Naive thymus-derived CD8-positive, alpha-beta T cell (primary cell): ENCODE measurements at places on chromosomes 1 and 21.
A peak's percentile ranks its signal among the peaks of the same experiment; 100 is the strongest.

DNA sequence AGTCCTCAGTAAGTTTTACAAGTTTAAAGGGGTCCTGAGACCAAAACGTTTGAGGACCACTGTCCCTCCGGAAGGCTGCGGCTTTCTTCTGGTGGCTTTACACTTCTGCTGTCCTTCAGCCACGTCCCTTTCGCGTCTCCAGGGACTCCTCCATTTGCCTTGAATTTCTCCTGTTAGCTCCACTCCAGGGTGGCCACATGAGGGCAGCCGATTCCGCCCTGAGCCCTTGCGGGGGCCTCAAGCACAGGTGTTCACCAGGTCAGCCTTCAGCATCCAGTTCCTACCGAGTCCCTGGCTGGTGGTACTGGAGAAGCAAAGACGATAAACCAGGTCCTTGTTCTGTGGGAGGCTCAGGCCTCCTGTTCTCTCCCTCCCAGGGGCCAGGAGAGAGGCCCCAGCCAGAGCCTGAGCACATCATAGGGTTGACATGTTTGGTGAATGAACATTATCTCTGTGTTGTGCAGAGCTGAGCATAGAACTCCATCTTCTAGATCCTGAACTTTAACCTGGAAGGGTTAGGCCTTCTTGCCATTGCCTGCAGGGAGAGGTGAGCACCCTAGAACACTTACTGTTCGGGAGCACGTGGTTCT lies 27.4 kb upstream of the COQ8A start:
- no peaks in the 10 kb centered on the region for H3K27me3 ChIP-seq
- H3K4me1 ChIP-seq: peaks cover 2% of the 10 kb centered on the region
- H3K4me3 ChIP-seq: no peak overlapping the region
- DNase-seq: peak; percentile 49

DNA sequence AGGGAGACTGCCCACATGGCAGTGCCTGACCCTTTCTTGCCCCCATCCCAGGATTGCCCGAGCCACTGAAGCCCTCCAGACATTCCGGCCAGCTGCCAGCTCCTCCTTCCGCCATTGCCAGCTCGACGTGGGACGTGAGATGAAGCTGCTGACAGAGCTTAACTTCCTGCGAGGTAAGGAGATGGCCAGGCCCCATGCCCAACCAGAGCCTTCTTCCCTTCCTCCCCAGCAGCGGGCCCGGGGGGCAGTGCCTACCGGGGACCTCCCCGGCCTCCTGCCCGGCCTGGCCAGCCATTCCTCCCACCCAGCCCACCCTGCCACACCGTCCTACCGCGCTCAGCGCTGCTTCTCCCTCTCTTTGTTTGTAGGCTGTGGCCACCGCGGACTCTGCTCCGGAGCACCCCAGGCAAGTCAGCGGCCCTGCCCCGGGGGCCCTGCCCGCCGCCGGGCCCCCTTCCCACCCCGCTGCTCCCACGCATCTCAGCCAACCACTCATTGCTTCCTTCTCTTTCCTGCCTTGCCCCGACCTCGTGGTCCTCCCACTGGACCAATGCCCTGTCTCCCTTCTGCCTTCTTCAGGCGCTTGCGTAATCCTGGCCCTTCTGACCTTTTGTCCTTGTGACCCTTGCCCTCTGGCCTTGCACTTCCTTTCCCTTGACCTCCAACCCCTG lies 4.9 kb downstream of the TRIM46 start:
- H3K36me3 ChIP-seq: peaks cover 28% of the 10 kb centered on the region
- DNase-seq: peak; percentile 49
- no peaks in the 10 kb centered on the region for H3K27me3 ChIP-seq
- peaks cover 13% of the 10 kb centered on the region for H3K4me1 ChIP-seq
- no peak overlapping the region for H3K4me3 ChIP-seq

DNA sequence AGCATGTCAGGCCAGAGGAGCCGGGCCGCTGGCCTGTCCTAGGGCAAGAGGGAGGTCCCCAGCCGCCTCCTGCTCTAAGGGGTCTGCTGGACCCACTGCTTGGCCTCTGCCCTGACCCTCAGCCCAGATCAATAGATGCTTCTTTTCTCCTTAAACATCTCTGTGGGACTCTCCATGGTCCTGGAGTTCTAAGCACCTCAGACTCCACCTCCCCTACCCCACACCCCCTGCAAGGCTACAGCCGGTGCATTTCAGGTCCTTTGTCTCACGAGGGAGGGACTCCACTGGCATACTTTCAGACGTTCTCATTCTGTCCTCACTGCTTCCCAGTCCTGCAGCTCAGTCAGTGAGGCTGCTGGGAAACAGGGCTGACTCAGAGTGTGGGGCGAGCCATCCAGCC lies 11.0 kb downstream of the CNTN2 start:
- DNase-seq: no peak
- no peaks in the 10 kb centered on the region for H3K4me1 ChIP-seq
- H3K27me3 ChIP-seq: peaks cover 1% of the 10 kb centered on the region
- H3K4me3 ChIP-seq: no peak overlapping the region
- no peaks in the 10 kb centered on the region for H3K36me3 ChIP-seq

DNA sequence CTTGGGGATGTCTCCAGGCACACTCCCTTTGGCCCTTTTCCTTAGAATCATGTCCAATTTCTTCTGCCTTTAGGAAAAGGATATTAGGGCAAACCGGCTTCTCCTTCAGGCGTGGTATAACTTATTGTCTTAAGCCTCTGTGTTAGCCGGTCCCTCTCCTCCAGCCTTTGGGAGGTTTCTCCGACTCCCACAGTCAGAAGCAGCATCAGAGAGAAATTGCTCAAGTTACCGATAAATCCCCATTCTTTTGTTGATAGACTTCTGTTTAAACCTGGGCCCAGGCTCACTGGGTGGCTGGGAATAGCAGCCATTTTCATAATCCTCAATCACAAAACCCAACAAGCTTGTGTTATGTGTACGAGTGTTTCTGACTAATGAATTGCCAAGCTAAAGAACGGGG lies 85.4 kb upstream of the KAZN start:
- no peak for DNase-seq
- H3K36me3 ChIP-seq: no peaks in the 10 kb centered on the region
- H3K4me1 ChIP-seq: no peaks in the 10 kb centered on the region
- H3K27ac ChIP-seq: no peak overlapping the region
- peaks cover 2% of the 10 kb centered on the region for H3K27me3 ChIP-seq

DNA sequence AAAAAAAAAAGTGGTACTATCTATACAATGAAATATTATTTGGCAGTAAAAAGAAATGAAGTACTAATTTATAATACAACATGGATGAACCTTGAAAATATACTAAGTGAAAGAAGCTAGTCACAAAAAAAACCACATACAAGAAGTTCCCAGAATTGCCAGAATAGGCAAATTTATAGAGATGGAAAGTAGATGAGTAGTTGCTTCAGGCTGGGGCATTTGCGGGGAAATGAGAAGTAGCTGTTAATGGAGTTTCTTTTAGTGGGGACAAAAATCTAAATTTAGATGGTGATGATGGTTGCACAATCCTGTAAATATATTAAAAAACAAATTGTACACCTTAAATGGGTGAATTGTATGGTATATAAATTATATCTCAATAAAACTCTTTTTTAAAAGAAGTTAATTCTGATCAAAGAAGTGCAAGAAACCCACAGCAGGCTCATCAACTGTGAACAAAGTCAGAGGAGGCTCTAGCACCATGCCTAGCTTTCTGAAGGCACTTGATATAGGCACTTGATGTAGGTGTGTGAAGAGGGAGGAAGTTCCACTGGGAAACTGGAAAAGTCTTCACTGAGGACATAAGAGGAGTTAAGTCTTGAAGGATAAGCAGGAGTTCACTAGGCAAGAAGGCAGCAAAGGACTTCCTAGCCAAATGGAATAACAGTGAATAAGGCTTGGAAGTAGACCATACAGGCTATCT lies 52.5 kb downstream of the DMAP1 start:
- peaks cover 26% of the 10 kb centered on the region for H3K4me1 ChIP-seq
- no peak overlapping the region for H3K4me3 ChIP-seq
- DNase-seq: no peak
- no peaks in the 10 kb centered on the region for H3K27me3 ChIP-seq
- peaks cover under 1% of the 10 kb centered on the region for H3K36me3 ChIP-seq

DNA sequence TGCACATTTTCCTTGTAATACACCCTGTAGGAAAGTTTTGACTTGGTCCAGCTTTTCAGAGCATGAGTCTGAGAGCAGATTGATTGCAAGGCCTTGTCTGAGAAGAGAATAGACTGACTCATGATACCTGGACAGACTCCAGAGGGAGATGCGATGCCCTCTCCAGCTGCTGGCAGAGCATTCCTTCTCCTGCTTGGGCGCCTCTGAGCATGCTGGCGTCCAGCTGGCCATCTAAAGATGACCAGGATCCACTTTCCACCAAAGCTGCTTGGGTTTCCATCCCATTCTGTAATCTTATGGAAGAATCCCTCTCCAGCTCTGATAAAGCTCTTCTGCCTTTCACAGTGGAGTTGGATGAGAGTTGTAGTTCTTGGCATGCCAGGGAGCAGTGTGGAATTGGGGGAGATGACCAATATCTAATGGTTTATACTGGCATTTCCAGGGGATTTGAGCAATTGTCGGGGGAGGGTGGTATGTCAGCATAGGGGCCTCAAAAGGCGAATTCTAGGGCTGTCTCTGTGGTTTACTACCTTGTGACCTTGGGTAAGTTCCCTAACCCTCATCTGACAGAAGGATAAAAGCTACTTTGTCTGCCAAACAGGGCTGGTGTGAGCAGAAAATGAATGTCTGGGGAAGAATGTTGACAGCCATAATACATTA lies 19.5 kb downstream of the SZRD1 start:
- peaks cover 43% of the 10 kb centered on the region for H3K4me1 ChIP-seq
- no peak for DNase-seq
- no peaks in the 10 kb centered on the region for H3K27me3 ChIP-seq
- peak overlapping the region; percentile 79 for H3K27ac ChIP-seq

- peaks cover 9% of the 10 kb centered on the region for H3K4me1 ChIP-seq
- H3K27me3 ChIP-seq: no peaks in the 10 kb centered on the region
- no peak for DNase-seq
These were observed 38.9 kb downstream of the WARS2 start for GRCh38 chr1:119101563-119101962.

DNA sequence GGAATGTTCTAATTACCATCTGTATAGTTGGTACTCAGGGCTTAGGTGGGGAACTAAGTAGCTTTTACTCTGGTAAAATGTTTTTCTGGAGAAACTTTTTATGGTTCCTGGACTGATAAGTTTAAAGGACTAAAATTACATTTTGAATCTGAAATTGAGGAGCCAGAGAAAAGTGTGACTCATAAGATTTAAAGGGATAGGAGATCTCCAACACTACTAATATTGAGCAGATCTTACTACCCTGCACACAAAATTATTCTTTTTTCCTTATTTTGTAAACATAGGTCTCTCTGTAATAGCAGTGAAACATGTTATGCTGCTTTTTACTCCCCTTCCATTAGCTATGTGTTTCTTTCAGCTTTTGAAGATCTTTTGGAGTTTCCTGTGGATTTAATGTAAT lies 32.5 kb downstream of the MTF2 start:
- H3K27ac ChIP-seq: no peak overlapping the region
- H3K27me3 ChIP-seq: no peaks in the 10 kb centered on the region
- DNase-seq: no peak

DNA sequence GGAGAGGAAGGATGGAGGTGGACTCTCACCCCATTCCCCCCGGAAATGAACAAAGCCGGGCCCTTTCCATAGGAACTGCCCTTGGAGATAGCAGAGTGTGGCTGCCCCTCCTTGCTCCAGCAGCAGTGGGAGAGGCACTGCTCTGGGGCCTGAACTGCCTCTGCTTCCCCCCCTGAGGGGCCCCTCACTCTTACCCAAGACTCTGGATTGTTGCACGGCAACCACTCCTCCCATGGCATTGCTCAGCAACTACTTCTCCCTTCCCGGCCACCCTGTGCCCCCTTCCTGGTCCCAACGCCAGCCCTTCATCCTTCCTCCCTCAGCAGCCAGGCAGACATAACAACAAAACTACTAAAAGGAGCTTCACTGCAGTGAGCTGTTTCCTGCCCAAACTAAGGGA lies 3.0 kb upstream of the ACKR1 start:
- DNase-seq: no peak
- H3K36me3 ChIP-seq: no peaks in the 10 kb centered on the region
- peaks cover 41% of the 10 kb centered on the region for H3K4me1 ChIP-seq
- no peak overlapping the region for H3K4me3 ChIP-seq
- H3K27ac ChIP-seq: no peak overlapping the region
- H3K27me3 ChIP-seq: peaks cover 32% of the 10 kb centered on the region

- H3K36me3 ChIP-seq: no peaks in the 10 kb centered on the region
- DNase-seq: peak; percentile 9
- peaks cover 4% of the 10 kb centered on the region for H3K27me3 ChIP-seq
- H3K27ac ChIP-seq: no peak overlapping the region
- H3K4me1 ChIP-seq: peaks cover 7% of the 10 kb centered on the region
These were observed 73.9 kb downstream of the RAP1GAP start for GRCh38 chr1:21594935-21595897.

GRCh38 chr1:98766255-98766654 lies 104.7 kb downstream of the SNX7 start:
- no peak overlapping the region for H3K27ac ChIP-seq
- H3K27me3 ChIP-seq: no peaks in the 10 kb centered on the region
- no peaks in the 10 kb centered on the region for H3K36me3 ChIP-seq
- no peak for DNase-seq
- H3K4me3 ChIP-seq: no peak overlapping the region

DNA sequence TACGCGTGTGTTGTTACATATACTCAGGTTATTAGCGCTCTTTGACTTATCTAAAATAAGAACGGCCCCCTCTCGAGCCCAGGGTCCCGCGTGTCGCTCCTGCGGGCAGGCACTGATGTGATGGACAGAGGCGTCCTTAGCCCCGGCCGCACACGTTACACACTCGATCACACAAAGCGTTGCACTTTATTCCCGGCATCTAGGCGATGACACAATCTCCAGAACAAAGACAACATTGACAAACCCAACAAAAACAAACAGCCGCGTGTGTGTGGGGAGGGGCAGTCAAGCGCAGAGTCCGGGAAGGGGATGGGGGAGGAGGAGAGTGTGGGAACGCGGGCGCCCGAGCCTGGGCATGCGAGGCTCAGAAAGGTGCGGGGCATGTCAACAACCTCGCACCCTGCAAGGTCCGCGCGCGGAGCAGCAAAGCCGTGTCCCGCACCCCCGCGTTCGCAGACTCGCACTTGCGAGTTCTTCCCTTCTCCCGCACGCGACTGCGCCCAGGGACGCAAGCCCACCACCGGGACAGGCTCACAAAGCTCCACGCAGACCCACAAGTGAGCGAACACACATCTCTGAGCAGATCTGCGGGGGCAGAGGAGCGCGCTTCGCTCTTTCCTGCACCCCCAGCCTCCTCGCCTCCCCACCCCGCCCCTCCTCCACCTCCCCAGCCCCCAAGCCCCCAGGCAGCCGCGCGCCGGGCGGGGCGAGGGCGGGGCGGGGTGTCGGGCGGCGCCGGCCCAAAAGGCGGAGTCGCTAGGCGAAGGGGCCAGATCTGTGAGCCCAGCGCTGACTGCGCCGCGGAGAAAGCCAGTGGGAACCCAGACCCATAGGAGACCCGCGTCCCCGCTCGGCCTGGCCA lies at the start of gene EFNA1:
Gene EFNA1 (plus strand): TSS at position 772 of the 862 bp plus-strand sequence. CDS start 102 bp downstream, outside the sequence.
- peak within 1 kb of the TSS; percentile 89 for H3K4me3 ChIP-seq
- peaks cover 39% of the 10 kb centered on the region for H3K4me1 ChIP-seq
- peak within 1 kb of the TSS; percentile 90 for H3K27ac ChIP-seq
- H3K36me3 ChIP-seq: peaks cover 4% of the 10 kb centered on the region

- H3K4me3 ChIP-seq: peak overlapping the region; percentile 72
- H3K27me3 ChIP-seq: no peaks in the 10 kb centered on the region
- peak; percentile 68 for DNase-seq
- H3K4me1 ChIP-seq: peaks cover 71% of the 10 kb centered on the region
- H3K36me3 ChIP-seq: peaks cover 2% of the 10 kb centered on the region
These were observed 50.5 kb upstream of the GFI1 start for GRCh38 chr1:92536980-92537884.
